ENCODE measurements at places on chromosomes 2 and 18. TPM values are rescaled to one million over a fixed set of nuclear protein-coding genes. Genes with fewer than 3 reads are reported as not detected.

GRCh38 chr2:230773039-230773773, 60.6 kb downstream of the CAB39 start:
- DNase-seq, result no peak

- DNase-seq, result no peak
These were observed 28.1 kb upstream of the SATB2 start for GRCh38 chr2:199485732-199486335.

- DNase-seq, result no peak
These were observed 15.2 kb downstream of the HIBCH start for GRCh38 chr2:190304404-190304803.

DNA sequence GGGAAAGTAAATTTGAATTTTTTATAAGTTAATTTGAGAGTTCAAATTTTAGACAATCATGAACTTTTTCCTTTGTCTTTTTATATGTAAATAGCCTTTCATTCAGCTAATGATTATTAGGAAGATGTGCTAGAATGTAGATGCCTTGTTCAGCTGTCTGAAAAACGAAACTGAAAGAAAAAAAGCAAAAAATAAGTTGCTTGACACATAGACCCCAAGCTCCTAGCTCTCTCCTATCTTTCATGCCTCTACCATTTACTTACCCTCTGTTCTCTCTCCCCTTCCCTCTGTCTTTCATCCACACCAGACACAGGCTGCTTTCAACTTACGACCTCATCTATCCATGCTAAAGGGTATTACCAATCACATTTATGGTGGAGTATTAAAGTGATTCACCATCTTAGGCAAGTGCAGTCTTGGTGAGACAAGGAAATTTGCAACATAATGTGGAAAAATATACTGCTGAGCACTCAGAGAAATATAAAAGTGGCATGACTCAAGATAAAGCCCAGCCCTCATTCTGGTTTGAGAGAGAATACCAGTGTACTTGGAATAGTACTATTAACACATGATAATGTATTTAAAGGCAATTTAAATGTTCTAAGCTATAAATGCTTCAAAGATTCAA, 425.6 kb downstream of the SUCLG1 start:
- no peak for DNase-seq

DNA sequence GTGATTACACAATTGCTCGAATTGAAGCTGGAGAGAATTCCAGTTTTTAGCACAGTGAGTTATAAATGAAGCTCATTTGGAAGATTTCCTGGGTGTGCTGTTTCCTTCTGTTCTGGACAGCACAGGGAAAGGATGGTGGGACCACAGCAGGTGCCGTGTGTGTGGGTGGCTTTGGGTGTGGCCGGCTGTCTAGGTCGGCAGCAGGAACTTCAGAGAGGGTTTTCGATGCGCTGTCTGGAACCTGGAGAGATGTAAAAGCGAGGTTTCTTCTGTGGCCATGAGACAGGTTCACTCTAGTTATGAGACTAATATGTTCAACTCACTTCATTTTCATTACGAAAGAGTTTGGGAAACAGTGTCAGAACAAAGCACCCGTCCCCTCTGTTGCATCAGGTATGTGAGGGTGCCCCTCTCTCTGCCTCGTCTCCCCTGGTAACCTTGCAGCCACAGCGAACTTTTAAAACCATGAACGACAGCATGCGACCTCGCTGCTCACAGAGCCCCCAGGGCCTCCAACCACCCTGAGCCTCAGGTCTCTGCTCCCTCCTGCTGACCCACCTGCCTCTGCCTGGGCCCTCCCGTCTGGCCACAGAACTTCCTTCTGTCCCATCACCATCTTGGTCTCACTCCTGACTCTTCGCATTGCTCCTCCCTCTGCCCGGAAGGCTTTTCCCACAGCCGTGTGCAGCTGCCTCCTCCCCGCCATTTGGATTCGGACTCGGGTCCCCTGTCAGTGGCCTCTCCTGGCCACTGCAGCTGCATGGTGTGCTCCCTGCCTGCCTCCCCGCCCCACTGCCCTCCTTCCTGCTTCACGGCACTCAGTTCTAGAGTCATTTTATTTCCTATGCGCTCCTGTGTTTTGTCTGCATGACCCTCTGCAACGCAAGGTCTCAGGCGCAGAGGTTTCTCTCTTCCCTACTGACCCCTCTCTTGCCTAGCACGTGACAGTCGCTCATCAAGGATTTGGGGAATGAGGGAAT, 151.2 kb downstream of the NDUFA10 start:
- no peak for DNase-seq

DNA sequence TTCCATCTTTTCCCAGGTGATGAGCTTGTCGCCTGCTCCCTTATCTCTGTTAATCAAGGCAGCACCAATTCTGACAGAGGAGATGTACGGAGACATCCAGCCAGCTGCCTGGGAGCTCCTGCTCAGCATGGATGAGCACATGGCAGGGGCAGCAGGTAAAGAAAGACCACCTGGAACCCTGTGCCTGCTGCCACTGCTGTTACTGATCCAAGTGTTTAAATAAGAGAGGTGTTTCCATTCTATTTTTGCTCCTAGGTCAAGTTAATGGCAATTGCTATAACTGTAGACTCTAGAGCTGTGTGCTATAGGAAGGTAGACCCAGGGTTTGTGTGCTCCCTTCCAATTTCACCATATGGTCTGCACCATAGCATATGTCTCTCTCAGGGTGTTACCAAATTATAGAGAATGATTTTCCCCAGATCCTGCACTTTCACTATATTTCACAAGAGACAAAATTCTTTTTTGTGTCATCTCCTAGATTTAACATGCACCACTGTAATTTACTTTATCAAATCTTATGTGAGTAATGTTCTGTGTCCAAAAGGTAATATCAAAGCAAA, 88.6 kb upstream of the RPE start:
- DNase-seq, result no peak

GRCh38 chr2:181300600-181301291, 156.4 kb upstream of the ITGA4 start:
- DNase-seq, result no peak

DNA sequence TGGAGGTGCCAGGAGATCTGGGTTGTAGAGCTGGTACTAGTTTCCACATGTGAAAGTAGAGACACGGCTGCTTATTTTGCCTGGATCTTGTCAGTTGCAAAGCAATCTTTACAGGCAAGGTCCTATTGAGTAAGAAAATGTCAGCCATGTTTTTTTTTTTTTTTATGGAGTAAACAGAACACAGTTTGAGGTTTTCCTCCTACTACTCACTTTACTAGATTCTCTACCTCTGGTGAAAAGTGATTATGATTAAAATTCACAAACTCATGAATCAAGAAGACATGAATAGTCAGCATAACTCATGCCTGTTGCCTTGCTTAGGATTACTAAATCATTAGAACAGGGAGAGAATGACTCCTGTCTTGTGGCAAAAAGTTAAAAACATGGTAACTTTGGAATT, 70.1 kb upstream of the PNPT1 start:
- DNase-seq, result no peak

DNA sequence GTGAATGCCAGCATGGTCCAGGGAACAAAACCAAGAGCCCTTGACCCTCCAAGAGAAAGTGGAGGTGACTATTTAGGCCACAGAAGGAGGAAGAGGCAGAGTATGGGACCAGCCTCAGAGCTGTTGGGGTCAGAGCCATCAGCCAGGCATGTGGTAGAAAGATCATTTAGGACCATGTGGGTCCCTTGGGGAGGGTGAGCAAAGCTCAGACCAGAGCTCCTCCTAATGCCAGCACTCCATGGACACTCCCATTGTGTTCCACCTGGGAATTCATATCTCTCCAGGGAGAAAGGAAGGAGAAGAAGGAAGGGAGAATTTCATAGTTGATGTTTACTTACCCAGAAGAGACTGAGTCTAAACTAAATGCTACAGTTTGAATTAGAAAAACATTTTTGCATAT, 73.2 kb downstream of the CYBRD1 start:
- no peak for DNase-seq

DNA sequence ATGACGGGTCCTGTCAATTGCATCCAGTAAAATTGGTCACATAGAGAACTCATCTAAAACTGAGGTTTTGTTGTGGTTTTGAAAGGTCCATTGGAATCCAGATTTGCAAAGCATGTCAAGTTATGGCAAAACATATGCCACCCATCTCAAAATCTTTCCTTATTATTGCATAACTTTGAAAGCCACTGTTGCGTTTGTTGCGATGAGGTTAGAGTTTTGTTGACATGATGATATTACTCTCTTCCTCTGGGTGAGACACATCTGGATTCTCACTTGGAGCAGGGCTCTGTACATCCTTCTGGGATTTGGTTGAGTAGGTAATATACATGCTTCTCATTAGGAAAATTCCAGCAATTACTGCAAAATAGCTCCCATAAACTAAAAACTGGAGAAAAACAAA, 20.6 kb downstream of the SCYGR5 start:
- no peak for DNase-seq

- no peak for DNase-seq
These were observed 25.5 kb upstream of the SEC11C start for GRCh38 chr18:59114160-59114559.

DNA sequence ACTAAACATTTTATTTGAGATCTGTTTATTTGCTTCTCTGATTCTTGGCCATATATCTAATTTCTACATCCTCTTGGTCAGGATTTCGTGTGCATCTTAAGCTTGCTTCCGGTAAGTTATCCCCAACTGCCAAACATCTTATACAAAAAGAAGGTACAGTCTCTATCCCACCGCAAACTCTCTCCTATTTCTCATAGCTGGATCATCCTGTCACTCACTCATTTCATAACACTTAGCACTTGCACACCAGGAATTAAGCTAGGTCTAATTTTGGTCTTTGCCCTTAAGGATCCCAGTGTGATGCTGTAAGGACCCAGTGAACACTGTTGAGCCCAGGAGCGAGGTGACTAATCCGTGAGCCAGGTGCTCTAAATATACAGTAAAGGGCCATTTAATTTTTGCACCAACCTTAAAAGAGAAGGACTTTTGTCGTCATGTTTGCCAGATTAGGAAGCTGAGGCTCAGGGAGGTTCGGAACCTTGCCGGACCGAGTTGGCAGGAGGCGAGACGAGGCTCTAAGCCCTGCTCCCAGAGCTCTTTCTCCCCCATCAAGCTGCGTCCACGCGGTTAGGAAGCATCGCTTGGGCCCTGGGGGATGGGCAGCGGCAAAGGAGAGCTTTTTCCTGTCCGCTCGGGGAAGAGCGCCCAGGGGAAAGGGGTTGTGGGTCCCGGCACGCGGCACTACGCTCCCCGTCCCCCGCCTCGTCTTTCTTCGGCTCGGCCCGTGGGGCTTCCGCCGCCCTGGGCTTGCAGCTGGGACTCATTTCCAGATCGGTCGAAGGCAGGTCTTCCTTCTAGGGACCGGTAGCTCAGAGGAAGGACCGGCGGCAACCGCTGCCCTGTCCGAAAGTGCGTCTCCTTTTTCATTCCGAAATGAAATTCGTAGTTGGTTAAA, 4.1 kb upstream of the ITPRIPL1 start:
- DNase-seq, result no peak

- no peak for DNase-seq
These were observed 237.3 kb upstream of the KLHL14 start for GRCh38 chr18:33010149-33010548.

GRCh38 chr2:28568533-28568932, 72.7 kb downstream of the PLB1 start:
- no peak for DNase-seq

GRCh38 chr2:111133603-111134002, 12.9 kb downstream of the BCL2L11 start:
- DNase-seq, result no peak

GRCh38 chr2:28067602-28068001, 177.1 kb downstream of the BABAM2 start:
- no peak for DNase-seq

GRCh38 chr2:99961196-99961913, 181.0 kb downstream of the AFF3 start:
- no peak for DNase-seq

DNA sequence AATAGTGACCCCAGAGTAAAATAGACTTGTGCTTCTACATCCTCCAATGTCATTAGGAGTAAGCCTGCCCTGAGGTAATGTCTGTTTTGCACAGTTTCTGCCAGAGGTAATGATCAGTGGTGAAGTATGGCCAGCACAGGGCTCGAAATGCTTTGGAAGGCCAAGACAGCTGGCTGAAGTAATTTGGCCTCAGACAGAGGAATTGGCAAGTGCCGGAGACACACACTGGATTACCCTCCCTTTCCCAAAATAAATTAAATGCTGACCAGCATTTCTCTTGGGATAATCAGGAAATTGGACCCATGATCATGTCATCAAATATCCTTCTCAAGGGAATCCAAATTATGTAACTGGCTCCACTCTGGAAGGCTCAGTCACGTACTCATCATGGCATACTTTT, 379.0 kb upstream of the CHST9 start:
- no peak for DNase-seq

GRCh38 chr18:50709193-50709592, 110.6 kb downstream of the MRO start:
- no peak for DNase-seq

GRCh38 chr2:55782528-55783173, 89.0 kb upstream of the PNPT1 start:
- DNase-seq, result no peak

- DNase-seq, result no peak
These were observed 12.6 kb downstream of the ITPRID2 start for GRCh38 chr2:181904022-181904632.

GRCh38 chr18:3162181-3162580, 57.6 kb downstream of the MYOM1 start:
- no peak for DNase-seq

GRCh38 chr2:114661971-114662939, 219.8 kb downstream of the DPP10 start:
- DNase-seq, result no peak

DNA sequence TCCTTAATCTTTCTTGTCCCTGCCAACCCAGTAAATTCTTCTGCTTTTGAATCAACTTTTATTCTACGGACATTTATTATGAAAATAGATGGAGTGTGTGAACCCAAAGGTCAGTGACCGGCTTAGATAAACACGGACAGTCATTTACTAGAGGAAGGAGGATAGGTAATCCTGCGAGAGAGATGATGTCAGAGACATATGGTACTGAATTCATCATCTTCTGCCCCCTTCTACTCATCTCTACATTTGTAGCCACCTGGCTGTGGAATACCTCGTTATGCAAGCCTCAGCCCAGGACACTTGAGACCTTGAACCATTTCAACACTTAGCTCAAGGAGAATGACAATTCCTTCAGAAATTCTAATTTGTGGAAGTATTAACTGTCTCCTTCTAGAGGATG, 443.6 kb downstream of the TDRD15 start:
- no peak for DNase-seq

GRCh38 chr2:227643990-227644551, 22.5 kb upstream of the SCYGR5 start:
- no peak for DNase-seq

- no peak for DNase-seq
These were observed 253.6 kb downstream of the SOX11 start for GRCh38 chr2:5945742-5946141.

- DNase-seq, result no peak
These were observed 539.4 kb downstream of the RIT2 start for GRCh38 chr18:42576124-42576523.

The MATN3 gene
- 0.48 TPM for total RNA-seq

The TUBA3E gene
- not detected for total RNA-seq

The TRABD2A gene
- total RNA-seq, result 51.8 TPM

The SEMA4F gene
- total RNA-seq, result 7.4 TPM

The CXCR2 gene
- total RNA-seq, result not detected

The TWIST2 gene
- total RNA-seq, result 22.3 TPM

Data from ovary (tissue), 10 donors.